ENCODE measurements at places on chromosomes 2 and 18.

DNA sequence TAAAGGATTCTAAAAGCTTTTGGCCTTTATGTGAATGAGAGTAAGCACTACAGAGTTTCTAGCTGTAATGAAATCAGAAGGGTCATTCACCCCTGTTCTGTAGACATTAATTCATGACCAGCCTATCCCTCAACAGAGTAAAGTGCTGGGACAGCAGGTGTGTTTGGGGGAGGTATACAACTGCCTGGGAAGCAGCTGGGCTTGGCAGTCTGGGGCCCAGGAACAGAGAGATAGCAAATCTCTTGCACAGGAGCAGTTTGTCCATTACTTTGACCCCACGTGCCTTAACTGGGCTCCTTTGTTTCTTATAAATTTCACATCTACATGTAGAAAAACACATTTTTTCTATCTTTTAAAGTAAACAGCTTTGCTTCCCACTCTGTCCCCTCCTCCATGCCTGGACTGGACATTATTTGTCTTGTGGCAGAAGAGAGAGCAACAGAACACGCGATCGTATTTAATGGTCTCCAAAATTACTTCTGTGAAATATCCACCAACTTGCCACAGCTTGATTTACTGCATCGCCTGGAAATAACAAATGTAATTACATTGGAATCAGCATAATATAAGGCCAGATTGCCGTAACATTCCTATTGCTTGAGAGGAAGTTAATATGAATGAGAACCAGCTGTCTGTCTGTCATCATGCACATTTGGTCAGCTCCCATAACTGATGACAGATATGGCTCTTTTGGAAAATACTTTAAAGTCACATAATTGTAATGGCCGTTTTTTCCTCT, 263.8 kb downstream of the RBM43 start:
- peak; percentile 91 for DNase-seq

DNA sequence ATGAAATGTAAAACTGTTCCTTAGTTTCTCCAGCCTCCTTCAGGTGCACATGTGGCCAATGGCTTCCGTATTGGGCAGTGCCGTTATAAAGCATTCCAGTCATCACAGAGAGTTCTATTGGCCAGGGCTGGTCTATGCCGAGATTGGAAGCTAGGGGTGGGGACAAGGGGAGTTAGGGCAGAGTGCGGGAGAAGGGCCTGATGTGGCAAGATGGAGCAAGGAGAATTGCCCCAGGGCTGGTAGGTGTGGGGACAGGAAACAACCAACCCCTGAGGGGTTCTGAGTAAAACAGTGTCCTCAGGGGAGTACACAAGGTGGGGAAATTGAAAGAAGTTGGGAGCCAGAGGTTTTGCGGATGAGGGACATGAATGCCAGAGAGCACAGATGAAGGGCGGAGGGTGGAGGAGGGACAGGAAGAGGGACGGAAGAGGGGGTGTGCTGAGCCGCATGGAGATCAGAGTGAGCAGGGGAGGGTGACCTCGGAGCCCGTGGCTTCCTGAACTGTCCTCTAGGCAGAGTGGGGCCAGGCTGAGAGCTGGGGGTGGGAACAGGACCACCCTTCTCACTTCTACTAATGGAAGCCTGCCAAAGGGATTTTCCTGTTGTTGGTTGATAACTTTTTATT, 9.1 kb upstream of the ATP6V1C2 start:
- DNase-seq = no peak

DNA sequence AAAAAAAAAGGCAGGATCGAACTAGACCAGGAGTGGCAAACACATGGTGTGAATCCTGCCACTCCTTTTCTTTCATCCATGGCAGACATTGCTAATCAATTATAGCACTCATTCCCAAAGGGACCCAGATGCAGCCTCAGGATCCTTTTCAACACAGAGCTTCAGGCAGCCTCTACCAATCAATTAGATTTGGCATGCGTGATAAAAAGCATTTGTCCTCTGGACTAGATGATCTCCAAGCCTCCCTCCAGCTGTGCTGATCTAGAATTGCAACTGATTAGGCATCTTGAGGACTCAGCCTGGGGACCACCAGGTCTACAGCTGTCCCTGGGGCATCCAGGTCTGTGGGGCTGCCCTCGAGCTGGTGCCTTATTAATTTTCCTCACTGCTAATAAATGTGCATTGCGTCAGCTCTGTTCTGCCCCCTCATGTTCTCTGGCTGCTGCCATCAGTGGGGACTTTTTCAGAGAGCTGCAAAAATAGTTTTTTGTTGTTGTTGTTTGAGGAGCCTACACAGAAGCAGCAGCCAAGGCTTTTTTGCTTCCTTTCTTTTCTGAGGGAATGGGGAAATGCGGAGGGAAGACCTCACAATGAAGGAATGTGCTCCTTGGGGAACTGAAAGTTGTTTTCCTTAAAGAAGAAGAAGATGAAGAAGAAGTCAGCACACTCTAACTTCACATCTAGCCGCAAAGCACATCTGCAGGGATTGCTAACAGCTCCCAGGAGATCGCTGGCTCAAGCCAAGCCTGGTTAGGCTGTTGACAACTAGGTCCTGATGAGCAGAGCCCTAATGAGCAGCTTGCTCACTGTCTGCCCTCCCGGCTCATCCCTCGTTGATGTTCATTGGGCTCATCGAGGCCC, 8.8 kb upstream of the ATOH8 start:
- DNase-seq = peak; percentile 97

GRCh38 chr18:48623468-48624235, 84.8 kb downstream of the CTIF start:
- DNase-seq = peak; percentile 92
